ENCODE measurements at places on chromosomes 7 and 10.

GRCh38 chr7:150967349-150967748, 10.8 kb downstream of the KCNH2 start:
- no peak for DNase-seq

GRCh38 chr7:3591944-3592343, 290.9 kb downstream of the SDK1 start:
- DNase-seq, result no peak

DNA sequence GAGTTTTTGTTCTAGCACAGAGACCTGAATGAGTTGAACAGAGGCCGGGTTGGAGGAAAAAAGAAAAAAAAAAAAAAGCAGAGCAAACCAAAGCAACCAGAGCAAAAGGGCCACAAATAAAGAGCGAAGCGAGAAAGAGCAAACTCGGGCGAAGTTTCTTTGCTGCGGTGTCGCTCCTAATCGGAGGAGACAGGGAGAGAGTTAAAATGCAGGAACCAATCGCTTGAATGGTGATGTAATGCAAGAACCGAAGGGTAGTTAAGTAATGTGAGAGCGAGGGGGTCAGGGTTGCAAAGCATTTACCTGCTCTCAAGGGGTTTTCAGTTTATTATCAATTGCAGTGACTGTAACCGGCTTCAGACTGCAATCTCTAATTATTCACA, 271.7 kb downstream of the TRIL start:
- no peak for DNase-seq

- no peak for DNase-seq
These were observed 10.7 kb upstream of the PRPS1L1 start for GRCh38 chr7:18038382-18038781.

GRCh38 chr10:111137007-111137406, 60.2 kb downstream of the ADRA2A start:
- no peak for DNase-seq

DNA sequence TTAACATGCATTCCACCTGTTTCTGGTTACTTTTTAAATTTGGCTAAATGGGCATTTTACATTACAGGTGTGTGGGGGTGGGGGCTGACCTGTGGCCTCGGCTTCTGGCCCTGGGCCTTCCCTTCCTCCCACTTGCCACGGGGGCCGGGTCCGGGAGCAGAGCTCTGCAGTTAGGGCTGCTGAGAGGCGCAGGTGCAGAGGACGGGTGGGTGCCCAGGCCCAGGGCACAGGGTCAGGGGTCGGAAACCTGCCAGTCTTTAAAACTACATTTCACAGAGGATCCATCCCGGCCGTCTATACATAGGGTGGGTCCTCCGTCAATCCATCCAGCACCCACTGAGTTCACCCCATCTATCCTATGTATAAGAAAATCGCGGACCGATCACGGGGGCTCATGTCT, 106.5 kb upstream of the INSIG1 start:
- DNase-seq, result no peak

All from CD4-positive, alpha-beta T cell treated with Interferon alpha-2 for 1 hour (primary cell).